Astrocyte (in vitro differentiated cells and primary cell): ENCODE measurements at places on chromosomes 2 and 18. TPM values are rescaled to one million over a fixed set of nuclear protein-coding genes. Genes with fewer than 3 reads are reported as not detected.
A peak's percentile ranks its signal among the peaks of the same experiment; 100 is the strongest.

- DNase-seq: peak; percentile 67
- peaks cover 13% of the 10 kb centered on the region for H3K4me1 ChIP-seq
- no peaks in the 10 kb centered on the region for H3K27me3 ChIP-seq
- H3K4me3 ChIP-seq: peak overlapping the region; percentile 43
- H3K36me3 ChIP-seq: no peaks in the 10 kb centered on the region
- no peak overlapping the region for H3K27ac ChIP-seq
Observed at GRCh38 chr2:234025891-234026401, 24.6 kb upstream of the SPP2 start.

The RTKN gene
- 41.6 and 44.4 TPM in 2 replicates for total RNA-seq

GRCh38 chr2:85850451-85850850 lies 38.3 kb downstream of the ST3GAL5 start:
- no peaks in the 10 kb centered on the region for H3K36me3 ChIP-seq
- H3K4me1 ChIP-seq: peaks cover 10% of the 10 kb centered on the region

GRCh38 chr2:101779190-101779589 lies 81.7 kb downstream of the MAP4K4 start:
- H3K27me3 ChIP-seq: no peaks in the 10 kb centered on the region
- H3K36me3 ChIP-seq: peaks cover 3% of the 10 kb centered on the region
- peaks cover 33% of the 10 kb centered on the region for H3K4me1 ChIP-seq
- no peak for DNase-seq
- no peak overlapping the region for H3K4me3 ChIP-seq
- H3K27ac ChIP-seq: no peak overlapping the region

- H3K36me3 ChIP-seq: peaks cover 3% of the 10 kb centered on the region
- no peak overlapping the region for H3K27ac ChIP-seq
Observed at GRCh38 chr2:99960291-99960690, 182.1 kb downstream of the AFF3 start.

The KIAA2012 gene
- total RNA-seq: not detected in 2 replicates
